Substantia nigra (tissue), 51 donors: ENCODE measurements at places on chromosomes 4 and X.

DNA sequence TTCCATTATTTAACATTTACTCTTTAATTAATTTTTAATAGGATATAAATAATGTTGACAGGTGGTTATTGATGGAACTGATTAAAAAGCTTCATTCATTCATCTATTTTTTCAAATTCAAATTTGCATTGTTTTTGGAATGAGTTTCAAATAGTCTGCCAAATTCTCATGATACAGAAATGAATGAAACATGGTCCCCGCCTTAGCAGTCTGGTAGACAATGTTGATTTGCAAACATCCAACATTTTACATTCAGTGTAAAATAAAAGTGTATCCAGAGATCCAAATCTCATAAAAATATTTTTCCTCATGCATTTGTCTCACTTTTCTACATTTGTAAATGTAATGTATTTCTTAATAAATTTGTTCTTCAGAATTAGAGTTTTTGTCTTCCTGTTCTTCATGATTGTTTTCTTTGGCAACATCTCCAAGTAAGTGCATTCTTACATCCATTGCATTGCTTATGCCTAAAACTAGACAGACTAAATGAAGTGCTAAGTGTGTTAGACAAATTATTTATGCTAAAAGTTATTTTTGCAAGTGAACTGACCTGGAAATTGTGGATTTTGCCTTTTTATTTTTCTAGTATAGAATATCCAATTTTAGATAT is 142.3 kb downstream of the PCDH18 start:
- no peak for DNase-seq

- no peak for DNase-seq
Measured at GRCh38 chr4:44760142-44760898, 34.0 kb upstream of the GNPDA2 start.

DNA sequence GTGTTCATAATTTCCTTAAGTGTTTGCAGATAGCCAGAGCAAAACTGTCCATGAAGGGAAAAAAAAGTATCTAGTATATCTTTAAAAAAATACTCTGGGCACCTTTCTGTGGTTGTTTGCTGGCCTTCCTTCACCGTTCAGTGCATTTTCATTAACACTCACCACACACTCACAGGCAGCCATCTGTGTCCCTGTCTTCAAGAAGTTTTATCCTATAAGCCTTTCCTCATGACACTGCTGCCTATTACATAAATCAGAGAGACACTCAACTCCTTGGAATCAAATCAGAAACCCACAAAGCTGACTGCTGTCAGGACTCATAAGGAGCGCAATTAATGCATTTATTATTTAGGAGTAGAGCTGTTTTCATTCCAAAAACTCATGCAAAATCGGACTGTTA is 1720.2 kb downstream of the PCDH7 start:
- DNase-seq = no peak

GRCh38 chrX:5644776-5645175 is 583.9 kb downstream of the NLGN4X start:
- no peak for DNase-seq

DNA sequence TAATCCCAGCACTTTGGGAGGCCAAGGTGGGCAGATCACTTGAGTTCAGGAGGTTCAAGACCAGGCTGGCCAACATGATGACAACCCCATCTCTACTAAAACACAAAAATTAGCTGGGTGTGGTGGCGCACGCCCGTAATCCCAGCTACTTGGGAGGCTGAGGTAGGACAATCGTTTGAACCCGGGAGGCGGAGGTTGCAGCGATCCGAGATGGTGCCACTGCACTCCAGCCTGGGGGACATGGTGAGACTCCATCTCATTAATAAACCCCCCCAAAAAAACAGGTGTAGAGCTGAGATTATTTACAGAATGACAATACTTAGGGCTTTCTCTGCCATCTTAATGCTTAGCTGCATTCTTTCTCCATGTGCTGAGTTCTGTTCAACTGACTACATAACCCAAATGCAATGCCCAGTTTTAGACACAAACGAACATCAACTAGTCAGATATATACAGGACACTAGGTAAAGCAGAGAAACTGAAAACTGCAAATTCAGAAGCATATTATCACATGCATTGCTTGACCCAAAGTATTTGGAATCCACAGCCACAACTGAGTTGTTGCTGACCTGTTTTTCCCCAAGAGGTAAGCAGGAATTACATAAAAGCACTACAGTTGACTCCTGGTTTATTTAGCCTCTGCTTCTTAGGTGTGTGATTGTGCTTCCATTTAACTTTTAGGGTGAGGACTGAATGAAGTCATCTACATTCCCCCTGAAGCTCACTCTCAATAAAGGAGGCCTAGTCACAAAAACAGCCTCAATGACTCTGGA is 12.1 kb downstream of the RBMX start:
- no peak for DNase-seq

GRCh38 chr4:3073158-3074077 is 920 bp downstream of the HTT-AS start:
- DNase-seq = no peak

DNA sequence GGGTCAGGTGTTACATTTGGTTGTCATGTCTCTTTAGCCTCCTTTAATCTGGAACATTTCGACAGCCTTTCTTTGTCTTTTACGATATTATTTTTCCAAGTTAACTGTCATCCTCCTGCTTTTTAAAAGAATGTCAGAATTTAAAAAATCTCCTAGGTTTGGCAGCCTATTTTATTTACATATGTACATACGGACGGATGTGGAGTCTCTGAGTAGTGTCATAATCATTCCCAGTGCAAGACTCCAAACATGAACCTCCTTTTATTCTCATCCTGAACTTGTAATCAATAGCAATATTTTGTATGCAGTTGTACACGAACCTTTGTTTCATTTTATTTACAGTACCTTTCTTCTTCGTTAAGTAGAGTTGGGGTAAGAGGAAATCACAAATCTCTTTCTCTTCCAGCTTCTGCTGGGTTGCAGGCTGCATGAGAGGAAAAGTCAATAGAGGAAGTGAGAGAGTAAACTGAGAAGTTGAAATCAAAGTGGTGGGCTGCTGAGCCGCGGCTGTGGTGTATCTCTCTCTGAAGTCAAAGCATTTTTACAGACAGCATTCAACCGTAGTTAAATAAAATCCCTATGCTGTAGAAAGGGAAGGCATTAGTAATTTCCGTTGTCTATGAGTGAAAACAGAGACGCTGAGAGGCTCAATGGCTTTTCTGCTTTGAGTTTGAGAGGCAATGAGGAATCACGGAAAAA is 53.9 kb upstream of the RPS6KA3 start:
- DNase-seq = no peak

DNA sequence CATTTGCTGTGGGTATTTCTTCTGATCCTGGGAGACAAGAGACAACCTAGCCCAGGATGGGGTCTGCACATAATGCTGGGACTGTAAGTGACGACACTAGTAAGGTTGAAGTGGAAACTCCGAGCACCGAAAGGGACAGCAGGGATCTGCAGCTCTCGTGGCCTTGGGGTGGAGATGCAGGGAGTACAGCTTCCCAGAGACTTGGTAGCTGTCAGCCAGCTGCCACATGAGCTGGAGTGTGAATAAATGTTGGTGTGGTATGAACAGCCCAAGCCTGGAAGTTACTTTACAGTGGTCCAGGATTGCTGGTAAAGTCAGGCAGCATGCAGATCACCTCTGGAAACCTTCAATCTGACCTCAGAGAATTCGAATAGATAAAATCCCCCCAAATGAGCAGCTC is 97.6 kb downstream of the FAM193A start:
- no peak for DNase-seq

DNA sequence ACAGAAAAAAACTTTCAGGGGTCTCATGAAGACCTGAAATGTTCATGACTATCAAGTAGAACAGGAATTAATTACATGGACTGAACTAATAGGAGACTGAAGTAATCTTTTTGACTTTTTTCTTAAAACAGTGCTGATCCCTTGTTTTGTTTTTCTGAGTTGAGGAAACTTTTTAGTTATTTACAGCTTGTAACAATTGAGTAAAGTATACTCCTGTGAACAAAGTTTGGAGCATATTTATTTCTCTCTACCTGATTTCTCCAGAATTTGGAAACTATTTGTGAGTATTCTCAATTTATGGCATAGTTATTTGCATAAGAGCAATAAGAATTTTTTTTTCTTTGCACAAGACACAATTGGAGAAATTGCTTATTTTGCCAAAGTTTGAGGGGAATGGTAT is 64.8 kb downstream of the PCDH18 start:
- no peak for DNase-seq

DNA sequence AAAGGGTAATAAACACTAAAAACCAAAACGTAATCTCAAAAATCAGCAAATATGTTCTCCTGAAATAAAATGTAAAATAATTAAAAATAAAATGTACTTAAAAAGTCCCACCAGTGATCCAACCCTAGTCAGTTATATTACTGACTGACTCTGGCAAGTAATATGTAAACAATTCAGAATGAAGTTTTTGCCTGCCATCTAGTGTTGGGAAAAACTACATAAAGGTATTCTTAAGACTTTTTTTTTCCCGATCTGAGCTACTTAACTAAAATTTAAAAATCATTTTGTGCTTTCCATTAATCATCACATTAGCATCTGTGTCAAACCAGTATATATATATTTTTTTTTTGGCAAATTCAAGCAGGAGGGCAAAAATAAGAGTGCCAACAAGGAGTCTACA is 24.0 kb downstream of the RCHY1 start:
- DNase-seq = no peak

GRCh38 chr4:24930151-24930550 is 17.3 kb upstream of the CCDC149 start:
- no peak for DNase-seq

- DNase-seq = no peak
Measured at GRCh38 chr4:95267081-95267480, 281.7 kb downstream of the UNC5C start.

DNA sequence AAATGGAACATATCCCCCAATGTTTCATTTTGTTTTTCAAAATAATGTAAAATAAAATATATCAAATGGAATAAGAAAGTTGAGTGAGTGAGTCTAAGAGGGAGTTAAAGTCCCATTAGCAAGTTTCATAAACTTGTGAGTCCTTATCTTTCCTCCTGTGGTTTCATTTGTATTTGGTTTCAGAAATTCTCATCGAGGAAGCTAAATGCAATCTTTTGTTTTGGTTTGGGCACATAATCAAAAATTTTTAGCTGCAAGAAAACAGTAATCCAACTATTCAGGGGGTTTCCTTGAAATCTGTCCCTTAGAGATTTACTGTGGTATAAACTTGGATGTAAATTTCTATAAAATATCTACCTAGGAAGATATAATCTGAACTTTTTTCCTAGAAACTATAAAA is 124.2 kb downstream of the CAMK2D start:
- no peak for DNase-seq

GRCh38 chr4:142355421-142355930 is 490.6 kb downstream of the INPP4B start:
- no peak for DNase-seq

GRCh38 chr4:48016141-48017107 is at the start of the genes CNGA1 and NIPAL1:
CNGA1 (minus strand) TSS chr4:48016681; CDS start chr4:47952689, 63,992 bp downstream.
NIPAL1 (plus strand) TSS chr4:48016772; CDS start chr4:48016840, 68 bp downstream.
- no peak for DNase-seq

DNA sequence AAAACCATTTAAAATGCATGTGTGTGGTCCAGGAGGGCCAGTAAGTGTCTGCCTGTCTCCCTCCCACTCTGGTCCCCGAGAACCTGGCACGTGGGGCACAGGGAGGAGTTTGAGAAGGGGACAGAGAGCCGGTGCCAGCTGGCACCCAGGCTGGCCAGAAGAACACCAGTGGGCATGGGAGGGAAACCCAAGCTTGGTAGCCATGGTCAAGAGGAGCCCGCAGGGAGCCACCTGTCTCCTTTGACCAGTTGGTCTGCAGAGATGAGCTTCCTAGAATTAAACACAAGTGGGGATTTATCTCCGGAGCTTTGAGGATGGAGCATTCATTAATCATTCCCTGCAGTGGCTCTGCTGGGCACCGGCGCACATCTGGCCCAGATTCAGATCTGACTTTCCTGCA is 41.6 kb downstream of the HMX1 start:
- DNase-seq = no peak

- DNase-seq = no peak
Measured at GRCh38 chr4:152633118-152633517, 46.7 kb downstream of the TMEM154 start.

DNA sequence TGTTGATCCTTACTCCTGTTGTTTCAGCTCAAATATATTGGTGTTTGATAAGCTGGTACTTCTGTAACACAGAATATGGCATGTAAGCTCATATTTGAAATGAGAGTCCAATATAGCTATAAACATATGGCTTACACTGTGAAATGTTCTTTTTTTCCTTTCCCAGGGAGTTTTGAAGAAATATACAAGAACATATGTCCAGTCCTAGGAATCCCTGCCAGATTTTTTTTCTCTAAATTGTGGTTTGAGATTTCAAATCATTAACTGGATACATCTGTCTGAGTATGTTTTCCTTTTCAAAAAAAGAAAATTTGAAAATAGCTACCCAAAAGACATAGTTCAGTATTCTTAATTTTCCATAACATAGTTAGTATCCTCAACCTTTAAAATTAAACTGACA is 60.2 kb downstream of the HMGB2 start:
- no peak for DNase-seq

DNA sequence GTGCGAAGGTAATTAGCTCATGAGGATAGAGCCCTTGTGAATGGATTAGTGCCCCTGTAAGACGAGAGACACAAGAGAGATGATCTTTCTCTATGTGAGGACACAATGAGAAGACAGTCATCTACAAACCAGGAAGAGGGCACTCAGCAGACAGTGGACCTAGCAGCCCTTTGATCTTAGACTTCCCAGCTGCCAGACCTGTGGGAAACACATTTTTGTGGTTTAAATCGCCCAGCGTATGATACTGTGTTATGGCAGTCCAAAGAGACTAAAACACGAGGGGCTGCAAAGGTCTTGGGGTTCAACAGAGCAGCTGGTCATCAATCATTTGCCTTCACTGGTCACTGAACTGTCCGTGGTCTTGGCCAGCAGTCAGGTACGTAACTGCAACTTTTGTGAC is 9.2 kb upstream of the SYNPO2 start:
- DNase-seq = no peak

DNA sequence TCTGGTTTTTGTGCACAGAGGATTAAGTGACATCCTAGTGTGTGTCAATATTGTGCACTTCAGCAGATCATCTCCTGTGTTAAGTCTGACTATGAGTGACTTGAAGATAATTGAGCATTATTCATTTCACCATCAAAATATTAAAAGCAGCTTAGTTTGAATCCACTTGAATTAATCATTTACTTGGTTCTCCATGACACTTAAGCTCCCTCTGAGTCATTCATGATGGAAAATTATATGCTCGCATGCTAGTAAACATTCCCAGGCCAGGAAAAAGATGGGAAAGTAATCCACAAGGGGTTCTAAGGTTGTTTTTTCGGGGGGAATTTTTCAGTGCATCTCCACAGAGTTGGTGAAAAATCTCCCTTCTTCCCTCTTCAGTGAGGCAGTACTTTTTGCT is 97.2 kb upstream of the EOLA2 start:
- no peak for DNase-seq

GRCh38 chr4:172802032-172802431 is 366.6 kb upstream of the GALNT7 start:
- no peak for DNase-seq

DNA sequence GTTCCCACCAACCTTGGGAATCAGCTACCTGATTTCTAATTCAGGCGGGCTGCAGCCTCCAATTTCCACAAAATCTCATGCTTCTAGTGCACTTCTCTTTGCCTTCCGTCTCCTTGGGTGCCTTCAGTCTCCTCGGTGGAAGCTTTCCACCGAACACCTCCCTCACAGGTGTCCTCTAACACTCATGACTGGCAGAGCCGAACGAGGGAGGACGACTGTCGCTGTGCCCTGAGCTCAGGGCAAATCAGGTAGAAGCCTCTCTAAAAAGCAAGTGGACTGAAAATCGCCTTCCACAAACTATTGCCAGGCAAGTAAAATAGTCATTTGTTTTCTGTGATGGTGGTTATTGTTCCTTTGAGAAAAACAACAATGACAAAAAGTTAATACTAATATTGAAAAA is 176.1 kb upstream of the PPARGC1A start:
- no peak for DNase-seq

- no peak for DNase-seq
Measured at GRCh38 chr4:147815741-147816140, 83.9 kb downstream of the ARHGAP10 start.
